Activated T-cell treated with anti-CD3 and anti-CD28 coated beads for 1 hour (primary cell): ENCODE measurements at places on chromosomes 2 and 18.

DNA sequence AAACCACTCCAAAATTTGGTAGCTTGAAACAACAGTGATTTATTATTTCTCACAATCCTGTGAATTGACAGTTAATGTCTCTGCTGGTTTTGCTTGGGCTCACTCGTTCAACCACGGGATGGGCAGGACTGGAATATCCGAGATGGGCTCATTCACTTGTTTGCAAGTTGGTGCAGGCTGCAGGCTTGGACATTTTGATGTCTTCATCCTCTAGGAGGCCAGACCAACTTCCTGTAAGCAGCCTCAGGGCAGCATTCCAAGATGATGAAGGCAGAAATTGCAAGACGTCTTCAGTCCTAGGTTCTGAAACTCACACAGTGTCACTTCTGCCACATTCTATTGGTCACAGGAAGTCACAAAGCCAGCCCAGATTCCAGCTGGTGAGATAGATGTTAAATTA, 47.1 kb downstream of the GPR39 start:
- no peak for DNase-seq

DNA sequence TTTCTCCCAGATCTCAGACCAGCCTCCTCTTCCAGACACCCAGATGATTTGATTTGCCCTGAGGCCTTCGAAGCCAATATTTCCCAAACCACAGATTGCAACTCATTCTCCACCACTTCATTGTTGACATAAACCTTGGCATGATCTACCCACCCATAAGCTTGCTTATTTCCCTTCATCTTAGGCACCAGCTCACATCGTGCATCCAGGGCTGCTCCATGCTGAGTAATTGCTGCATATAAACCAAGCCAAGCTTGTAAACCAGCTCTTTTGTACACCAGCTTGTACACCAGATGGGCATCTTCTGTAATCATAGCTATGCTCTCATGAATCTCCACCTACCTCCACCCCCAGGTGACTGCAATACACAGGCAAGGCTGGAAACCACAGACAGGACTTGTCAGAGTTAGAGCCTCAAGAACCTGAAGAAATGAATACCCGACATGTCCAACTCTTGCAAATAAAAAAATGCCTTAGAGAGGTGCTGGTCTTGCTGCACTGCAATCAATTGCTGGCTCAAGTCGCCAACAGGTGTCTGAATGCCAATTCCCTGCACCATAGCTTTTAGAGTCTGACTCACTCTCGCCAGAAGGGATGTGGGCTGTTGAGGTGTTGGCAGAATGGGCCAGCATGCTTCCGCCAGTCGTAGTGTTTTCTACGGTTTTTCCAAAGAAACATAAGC, 31.5 kb downstream of the TRABD2A start:
- DNase-seq = no peak

GRCh38 chr2:138113871-138114525, 149.7 kb downstream of the HNMT start:
- no peak for DNase-seq

GRCh38 chr18:6294148-6294784, 120.4 kb downstream of the L3MBTL4 start:
- DNase-seq = no peak

GRCh38 chr2:237864940-237865622, 5.7 kb downstream of the RAMP1 start:
- DNase-seq = no peak

DNA sequence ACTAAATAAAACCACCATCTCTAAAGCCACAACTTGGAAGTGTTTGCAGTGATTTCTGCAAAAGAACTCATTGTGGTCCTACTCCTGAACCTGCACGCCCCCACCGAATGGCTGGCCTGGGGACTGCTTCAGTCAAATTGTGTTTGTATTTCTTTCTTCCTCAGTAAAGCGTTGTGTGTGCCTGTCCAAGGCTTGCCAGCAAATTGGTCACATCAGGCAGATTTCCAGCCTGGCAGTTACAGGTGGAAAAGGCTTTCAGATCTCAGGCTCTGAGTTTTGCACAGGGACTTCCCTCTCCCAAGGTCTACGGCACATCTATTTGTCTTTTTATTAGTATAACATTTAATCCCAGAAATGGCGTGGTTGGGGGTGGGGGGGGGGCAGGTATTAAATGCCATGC, 54.0 kb upstream of the NOSTRIN start:
- no peak for DNase-seq

GRCh38 chr2:142165790-142166189, 35.0 kb upstream of the LRP1B start:
- DNase-seq = no peak

DNA sequence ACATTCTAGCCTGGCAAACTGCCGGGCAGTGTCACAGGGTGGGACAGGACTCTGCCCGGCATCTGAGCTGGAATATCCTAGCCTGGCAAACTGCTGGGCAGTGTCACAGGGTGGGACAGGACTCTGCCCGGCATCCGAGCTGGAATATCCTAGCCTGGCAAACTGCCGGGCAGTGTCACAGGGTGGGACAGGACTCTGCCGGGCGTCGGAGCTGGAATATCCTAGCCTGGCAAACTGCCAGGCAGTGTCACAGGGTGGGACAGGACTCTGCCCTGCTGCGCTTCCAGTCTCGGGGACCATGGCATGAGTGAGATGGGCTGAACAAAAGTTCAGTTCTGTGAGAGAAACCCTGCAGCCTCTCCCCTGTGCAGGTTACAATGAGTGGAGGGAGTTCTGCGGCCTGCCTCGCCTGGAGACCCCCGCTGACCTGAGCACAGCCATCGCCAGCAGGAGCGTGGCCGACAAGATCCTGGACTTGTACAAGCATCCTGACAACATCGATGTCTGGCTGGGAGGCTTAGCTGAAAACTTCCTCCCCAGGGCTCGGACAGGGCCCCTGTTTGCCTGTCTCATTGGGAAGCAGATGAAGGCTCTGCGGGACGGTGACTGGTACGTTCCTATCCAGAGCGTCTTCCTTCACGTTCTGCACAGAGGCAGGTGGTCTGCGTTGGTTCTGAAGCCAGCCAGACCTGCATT, 80.3 kb downstream of the TPO start:
- DNase-seq = no peak

DNA sequence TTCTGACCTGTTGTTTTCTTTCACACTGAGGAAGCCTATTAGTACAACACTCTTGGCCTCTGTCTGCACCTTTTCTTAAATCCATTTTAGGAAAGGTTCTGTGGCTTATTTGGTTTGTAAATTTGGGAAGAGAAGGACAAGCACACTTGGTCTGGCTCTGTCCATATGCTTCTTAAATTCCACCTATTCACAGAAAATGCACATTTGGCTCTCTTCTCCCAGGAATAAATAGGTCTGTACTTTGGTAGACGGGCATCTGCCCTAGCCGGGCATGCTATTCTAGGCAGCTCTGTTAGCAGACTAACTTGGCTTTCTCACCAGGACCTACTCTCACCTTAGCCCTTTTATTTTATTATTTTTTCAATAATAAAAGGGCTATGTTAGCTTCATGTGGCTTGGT, 1211.8 kb upstream of the SLC39A10 start:
- DNase-seq = no peak

GRCh38 chr2:180110469-180110868, 103.4 kb upstream of the CWC22 start:
- DNase-seq = no peak

DNA sequence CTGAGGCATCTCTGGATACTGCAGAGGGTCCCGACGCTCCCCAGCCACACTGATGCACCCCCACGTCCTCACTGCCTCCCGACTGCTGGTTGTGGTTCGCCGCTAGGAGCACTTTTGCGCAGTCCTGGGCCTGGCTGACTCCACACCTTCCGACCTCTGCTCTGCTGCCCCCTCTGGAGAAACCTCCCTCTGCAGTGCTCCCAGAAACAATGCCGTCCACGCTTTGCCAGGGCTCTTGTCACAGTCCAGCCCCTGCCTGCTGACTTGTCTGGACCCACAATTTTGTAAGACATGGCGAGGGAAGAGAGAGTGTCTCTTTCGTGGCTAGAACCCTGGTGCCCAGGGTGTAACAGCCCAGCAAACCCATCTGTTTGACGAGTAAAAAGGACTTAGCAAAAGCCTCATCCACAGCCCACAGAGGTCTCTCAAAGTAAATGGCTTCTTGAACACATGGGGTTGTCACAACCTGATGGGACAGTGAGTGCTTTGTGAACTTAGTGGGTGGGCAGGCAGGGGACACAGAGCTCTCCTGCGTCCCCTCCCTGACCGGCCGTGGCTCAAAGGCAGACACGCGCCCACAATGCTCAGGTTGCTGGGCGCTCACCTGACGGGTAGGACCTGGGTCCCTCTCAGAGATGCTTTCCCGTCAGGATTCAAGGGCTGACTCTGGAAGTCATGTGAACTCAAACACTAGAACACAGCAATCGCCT, 4.0 kb downstream of the COPS9 start:
- no peak for DNase-seq

DNA sequence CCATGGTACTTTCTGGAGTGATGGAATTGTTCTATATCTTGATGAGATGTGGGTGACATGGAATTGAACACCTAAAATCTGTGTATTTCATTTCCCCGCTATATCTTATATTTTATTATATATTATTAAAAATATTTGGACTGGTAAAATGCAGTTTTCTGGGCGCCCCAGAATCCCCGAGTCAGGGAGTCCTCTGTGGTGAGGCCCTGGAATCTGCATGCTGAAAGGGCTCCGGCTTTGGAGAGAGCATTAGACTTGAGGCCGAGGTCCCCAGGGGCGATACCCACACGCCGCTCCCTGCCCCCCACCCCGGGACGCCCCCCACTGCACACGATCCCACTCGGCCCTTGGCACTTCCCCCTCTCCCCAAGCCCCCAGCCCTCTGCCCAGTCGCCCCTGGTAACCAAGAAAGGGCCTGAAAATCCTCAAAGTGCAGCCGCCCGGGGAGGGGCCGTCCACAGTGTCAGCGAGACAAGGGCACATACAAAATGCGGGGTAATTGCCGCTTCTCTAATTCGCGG, 126.0 kb downstream of the ZFP36L2 start:
- no peak for DNase-seq

GRCh38 chr2:64695721-64696261, 42.1 kb upstream of the SERTAD2 start:
- no peak for DNase-seq
